ENCODE measurements at places on chromosomes 5 and 9. TPM values are rescaled to one million over a fixed set of nuclear protein-coding genes. Genes with fewer than 3 reads are reported as not detected.

ANXA2R gene
- 10.6 TPM for total RNA-seq

ELAVL2 gene
- total RNA-seq, result 2.2 TPM

GRCh38 chr5:118397236-118397635, 591.1 kb downstream of the DTWD2 start:
- DNase-seq, result no peak

DNA sequence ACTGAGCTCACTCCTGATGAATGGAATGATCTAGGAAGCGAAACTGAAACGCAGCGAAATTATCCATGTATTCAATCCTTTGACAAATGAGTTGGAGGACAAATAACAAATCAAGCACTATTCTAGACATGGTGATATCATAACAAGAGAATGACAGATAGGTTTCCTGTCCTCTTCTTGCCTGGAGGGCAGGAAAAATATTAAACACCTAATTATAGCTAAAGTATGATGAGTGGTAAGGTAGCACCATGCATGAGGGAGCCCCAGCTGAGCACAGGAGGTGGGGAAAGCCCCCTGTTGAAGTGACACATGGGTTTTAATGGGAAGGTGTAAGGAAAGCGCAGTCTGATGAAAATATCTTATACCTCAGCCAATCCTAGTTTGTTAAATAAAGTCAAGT, 225.2 kb downstream of the NPR3 start:
- no peak for DNase-seq

ZDHHC11B gene
- total RNA-seq, result 2.7 TPM
